ENCODE measurements at places on chromosomes 12 and 14.
A peak's percentile ranks its signal among the peaks of the same experiment; 100 is the strongest.

DNA sequence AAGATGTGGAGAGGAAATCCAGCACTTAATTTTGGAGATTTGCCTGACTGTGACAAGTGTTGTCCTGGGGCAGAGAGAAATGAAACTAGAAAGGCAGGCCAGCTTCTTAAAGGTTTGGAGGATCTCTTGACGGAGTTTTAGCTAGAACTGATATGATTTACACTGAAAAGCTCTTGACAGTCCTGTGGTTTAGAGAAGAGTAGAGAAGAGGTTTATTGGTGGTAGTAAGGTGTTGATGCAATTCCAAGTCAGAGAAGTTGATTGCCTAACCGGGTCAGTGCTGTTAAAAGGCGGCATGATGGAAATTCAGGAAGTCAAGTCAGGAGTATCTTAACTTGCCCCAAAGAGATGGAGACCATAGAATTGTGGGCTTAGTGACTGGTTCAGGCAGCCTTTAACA is 89.0 kb upstream of the TRAF3 start:
- no peak for DNase-seq

- DNase-seq: no peak
Observed at GRCh38 chr14:50308363-50308915, 3.6 kb downstream of the L2HGDH start.

- DNase-seq: peak; percentile 80
Observed at GRCh38 chr12:23949348-23950209, at the start of gene SOX5. Gene SOX5, minus strand, starts transcription at chr12:23949670. Its CDS starts 69 bp downstream, at chr12:23949601.

- peak; percentile 61 for DNase-seq
Observed at GRCh38 chr12:94614288-94614721, 36.1 kb downstream of the TMCC3 start.

- DNase-seq: no peak
Observed at GRCh38 chr14:83777516-83777915, 1752.4 kb upstream of the FLRT2 start.

- no peak for DNase-seq
Observed at GRCh38 chr12:56029166-56029519, 8.3 kb downstream of the IKZF4 start.

DNA sequence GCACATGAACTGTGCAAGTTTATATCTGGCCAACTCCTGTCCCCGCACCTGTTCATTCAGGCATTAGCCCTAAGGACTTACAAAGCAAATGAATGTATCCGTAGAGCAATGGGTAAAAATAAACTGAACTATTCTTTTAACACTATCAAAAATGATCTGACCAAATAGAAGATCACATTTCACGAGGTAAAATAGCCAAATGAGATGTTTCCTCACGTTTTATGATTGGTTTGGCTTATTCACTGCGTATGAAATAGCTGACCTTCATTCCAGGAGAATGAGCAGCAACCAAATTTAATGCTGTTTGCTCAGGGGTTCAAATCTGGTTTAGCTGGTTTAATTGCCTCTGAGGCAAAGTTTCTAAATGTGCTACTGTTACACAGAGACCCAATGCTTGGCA is 216.0 kb upstream of the EEA1 start:
- no peak for DNase-seq

DNA sequence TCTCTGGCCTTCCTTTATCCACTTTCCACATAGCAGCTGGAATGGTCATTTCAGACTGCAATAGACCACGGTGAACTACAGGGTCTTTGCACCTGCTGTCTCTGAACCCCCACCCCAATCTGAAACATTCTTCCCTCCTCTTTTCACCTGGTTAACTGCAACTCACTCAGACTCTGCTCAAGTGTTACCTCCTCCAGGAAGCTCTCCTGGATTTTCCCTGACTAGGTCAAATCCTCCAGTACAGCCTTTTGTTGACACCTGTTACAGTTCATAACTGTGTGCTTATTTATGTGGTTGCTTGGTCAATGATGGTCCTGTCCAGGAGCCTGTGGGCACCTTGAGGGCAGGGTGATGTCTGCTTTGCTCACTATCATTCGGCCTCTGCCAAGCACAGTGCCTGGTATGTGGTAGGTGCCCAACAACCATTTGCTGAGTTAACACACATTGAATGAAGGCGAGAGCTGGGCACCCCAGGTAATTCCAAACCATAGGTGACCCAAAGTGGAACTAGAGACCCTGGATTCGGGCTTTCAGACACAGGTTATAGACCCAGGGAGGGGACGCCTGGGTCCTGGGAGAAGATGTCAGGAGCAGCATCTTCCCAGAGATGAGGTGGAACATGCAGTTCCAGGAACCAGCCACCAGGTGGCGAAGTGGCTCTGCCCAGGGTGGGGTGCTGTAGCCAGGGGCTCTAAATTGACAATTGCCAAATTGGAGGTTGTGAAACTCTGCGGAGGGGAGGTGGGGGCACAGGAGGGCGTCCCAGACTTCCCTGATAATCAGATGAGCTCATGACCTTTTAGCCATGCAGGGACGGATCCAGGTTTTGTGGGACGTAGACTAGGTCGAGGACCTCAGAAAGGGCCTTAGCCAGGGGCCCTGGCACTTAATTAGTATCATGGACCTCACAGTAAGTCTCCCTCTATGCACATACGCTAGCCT is 28.1 kb downstream of the TRPV4 start:
- peak; percentile 78 for DNase-seq

GRCh38 chr12:16796168-16796567 is 190.2 kb upstream of the LMO3 start:
- DNase-seq: no peak

GRCh38 chr14:24858052-24858451 is 191.9 kb downstream of the STXBP6 start:
- no peak for DNase-seq

GRCh38 chr12:110403976-110404682 is 621 bp upstream of the ANAPC7 start:
- DNase-seq: peak; percentile 93

- DNase-seq: no peak
Observed at GRCh38 chr14:91041450-91041849, 19.0 kb downstream of the RPS6KA5 start.

GRCh38 chr14:80278293-80279023 is 67.2 kb upstream of the DIO2 start:
- DNase-seq: no peak

DNA sequence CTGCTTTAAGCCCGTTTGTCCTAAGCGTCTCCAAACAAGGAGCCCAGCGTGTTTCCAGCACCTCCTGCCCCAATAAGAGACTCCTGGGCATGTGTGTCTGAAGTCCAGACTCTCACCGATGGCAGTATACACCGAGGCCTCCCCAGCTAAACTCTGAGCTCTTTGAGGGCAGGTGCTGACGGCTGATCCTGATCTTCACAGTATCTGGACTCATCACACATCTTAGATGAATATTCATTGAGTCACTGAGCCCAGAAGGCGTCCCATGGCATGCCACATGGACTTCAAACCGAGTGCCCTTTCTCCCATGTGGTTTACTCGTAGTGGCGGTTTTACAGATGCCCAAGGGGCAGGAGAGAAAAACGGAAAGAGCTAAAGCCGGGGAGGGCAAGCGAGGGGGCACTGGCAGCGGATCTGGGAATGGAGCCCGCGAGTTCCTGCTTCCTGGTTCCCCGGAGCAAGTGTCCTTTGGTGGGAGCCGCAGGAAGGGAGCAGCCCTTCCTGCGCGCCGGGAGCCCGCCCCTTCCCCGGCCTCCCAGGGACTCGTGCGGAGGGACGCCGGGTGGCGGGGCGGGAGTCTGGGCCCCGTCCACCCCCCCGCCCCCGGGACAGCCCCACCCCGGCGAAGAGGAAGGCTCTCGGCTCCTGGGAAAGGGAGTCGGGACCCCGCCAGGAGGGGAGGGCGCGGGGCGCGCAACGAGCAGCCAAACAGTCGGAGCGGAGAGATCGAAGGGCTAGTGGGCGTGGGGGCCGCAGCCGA is 585 bp upstream of the TEAD4 start:
- DNase-seq: peak; percentile 68

GRCh38 chr14:104591506-104592291 is 12.1 kb downstream of the C14orf180 start:
- no peak for DNase-seq

GRCh38 chr12:5560265-5560664 is 128.4 kb downstream of the NTF3 start:
- DNase-seq: no peak

GRCh38 chr14:70422538-70422937 is 5.6 kb upstream of the SYNJ2BP start:
- DNase-seq: no peak

- no peak for DNase-seq
Observed at GRCh38 chr12:40946612-40947194, 241.4 kb upstream of the PDZRN4 start.

DNA sequence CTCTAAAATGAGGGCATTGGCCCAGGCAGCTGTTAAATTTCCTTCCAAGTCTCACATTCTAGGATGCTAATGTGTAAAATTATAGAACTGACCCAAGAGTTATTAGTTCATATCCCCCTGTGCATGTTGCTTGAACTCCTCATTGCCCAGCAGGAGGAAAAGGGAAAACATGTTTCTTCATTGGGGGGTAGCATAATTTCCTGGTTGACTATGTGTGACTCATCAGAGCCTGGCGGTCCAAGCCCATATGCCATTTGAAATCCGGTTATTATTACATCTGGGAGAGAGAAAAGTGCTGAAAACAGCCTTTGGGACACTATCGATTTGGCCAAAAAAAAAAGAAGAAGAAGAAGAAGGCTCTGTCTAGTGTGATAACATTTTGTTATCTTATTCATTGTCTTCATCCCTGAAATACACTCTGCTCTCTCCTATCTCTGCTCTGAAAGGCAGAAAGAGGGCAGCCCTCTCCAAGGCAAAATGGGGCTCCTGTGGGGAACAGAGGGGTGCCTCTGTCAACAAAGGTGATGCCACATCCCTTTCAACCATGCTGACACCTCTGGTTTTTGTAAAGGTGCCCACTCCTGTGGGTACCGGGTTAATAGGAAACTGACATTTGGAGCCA is 114.2 kb downstream of the DAD1 start:
- DNase-seq: no peak

DNA sequence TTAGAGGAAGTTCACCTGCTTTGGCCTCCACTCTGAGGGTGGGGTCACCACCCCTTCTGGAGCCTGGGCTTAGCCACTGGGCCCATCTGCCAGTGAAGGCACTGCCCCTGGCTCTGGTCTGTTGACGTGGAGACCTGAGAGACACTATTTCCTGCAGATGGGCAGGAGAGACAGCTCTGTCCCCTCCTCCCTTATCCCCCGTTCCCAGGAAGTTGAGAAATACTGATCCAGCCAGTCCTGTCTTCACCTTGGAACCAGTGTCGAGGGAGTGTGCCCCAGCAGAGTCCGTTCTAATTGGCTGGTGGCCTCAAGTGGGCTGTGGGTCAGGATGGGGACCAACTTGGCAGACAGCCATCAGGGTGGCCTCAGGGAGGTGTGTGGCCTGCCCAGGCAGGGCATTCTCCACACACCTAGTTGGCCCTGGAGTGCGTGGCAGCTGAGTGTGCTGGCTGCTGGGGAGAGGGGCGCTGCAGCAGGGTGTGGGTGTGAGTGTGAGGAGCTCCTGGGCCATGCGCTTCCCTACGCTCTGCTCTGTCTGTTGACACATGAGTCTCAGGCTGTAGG is 25.4 kb downstream of the CLSTN3 start:
- DNase-seq: no peak

DNA sequence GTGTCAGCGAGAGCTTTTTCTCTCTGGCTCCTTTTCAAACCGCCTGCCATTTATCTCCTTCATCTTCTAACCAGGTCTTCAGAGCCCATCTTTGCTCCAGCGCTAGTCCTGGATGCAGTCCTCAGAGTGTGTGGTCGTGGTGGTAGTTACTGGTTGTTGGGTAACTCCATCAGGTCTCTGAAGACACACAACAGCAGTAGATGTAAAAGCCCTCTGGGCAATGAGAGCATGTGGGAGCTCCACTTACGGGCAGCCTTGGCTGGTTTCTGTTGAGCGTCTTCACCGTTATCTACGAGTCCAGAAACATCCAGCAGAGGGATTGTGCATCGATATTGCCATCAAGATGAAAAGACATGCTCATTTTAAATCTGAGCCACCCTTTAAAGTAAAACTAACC is 61.2 kb downstream of the FBXL14 start:
- DNase-seq: peak; percentile 65

DNA sequence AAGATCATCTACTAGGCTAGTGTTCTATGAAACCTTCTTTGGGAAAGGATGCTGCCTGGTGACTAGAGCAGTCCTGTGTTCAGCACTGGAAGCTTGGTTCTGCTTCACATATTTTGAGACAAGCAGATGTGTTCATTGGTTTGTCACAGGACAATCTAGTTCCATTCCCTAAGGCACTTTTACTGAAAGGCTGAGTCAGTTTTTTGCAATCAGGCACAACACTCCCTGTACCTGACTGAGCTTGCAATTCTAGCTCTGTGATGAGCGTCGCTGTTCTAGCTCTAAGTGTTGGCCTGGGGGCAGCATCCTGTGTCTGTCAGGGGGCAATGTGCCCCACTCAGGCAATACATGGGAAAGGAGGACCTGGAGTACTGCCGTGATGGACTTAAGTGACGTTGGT is 144.4 kb downstream of the CAND1 start:
- peak; percentile 51 for DNase-seq
